ENCODE measurements at places on chromosomes 6 and 20.

DNA sequence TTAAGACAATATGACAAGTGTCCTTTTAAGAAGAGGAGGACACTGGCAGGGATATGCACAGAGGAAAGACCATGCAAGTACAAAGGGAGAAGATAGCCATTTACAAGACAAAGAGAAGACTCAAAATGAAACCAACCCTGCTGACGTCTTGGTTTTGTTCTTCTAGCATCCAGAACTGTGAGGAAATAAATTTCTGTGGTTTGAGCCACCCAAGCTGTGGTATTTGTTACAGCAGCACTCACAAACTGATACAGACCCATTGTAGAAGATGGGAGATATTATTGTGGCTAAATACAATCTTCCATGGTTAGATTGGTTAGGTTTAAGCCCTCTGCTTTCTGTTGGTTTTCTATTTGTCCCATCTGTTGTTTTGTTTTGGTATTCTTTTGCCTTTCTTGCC, 88.6 kb upstream of the SLC35F1 start:
- DNase-seq = no peak

DNA sequence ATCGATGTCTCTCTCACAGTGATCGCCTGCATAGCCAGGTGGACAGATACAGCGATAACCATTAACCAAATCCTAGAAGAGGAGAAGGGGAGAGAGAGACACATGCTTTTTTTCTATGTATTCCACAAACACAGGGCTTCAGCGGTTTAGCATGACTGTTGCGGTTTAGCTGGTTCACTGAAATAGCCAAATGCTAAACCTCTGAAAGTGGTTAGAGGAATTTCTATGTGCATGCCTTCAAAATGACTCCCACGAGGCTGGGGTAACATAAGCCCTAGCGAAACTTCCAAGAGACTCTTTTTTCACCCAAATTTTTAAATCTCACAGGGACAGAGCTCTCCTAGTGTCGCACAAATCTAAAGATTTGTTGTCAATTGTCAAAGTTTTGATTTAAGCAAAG, 25.1 kb downstream of the JAG1 start:
- no peak for DNase-seq

GRCh38 chr6:170063431-170063830, 227.4 kb downstream of the DLL1 start:
- DNase-seq = no peak

GRCh38 chr6:72819609-72820008, 197.7 kb downstream of the KCNQ5 start:
- DNase-seq = no peak

DNA sequence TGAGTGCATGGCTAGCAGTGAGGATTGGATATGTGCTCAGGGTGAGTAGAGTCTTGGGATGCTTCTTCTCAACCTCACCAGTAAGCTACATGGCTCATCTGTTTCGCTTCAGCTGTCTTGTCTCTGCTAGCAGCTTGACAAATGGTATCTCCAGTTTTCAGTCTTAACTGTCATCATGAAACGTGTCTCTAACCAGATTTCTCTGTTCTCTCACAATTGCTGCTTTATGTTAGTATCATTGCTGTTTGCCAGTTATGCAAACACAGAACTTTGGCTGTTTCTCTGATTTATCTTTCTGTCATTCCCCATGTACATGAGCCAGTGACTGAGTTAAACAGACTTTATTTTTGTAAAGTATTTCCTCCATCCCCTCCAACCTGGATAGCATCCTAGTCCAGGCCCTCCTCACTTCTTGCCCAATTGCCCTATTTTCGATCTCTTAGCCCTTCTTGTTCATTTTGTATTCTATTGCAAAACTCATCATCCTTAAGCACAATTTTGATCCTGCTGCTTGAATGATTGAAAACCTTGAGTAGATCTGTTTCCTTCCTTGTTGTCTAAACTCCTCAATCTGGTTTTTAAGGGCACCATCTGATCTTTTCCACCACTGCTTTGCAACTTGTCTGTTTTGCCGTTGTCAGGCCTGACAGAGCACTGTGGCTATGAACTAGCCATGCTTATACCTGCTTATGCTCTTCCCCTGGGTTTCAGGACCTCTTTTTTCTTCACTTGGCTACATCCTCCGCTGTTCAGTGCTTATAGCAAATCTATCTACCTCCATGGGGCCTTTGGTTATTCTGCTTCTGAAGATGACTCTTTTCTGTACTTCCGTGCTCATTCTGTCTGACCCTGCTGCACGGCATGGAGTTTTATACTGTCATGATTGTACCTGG, 37.7 kb upstream of the ADIG start:
- no peak for DNase-seq

GRCh38 chr6:40295251-40295950, 291.8 kb downstream of the LRFN2 start:
- no peak for DNase-seq

DNA sequence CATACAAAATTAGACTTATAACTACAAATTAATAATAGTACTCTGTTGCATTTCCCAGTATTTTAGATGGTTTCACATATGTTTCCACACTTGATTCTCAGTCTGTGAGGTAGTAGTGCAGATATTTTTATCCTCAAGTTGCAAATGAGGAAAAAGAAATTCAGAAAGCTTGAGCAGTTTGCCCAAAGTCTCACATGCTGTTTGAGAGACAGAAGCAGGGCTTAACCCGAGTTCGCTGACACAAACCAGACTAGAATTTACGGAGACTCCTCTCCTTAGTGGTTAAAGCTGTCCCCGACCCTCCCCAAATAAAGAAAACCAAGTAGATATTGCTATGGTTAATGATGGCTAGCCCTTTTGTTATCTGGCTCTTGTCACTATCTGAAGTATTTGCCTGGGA, 126.2 kb downstream of the TIAM2 start:
- no peak for DNase-seq

DNA sequence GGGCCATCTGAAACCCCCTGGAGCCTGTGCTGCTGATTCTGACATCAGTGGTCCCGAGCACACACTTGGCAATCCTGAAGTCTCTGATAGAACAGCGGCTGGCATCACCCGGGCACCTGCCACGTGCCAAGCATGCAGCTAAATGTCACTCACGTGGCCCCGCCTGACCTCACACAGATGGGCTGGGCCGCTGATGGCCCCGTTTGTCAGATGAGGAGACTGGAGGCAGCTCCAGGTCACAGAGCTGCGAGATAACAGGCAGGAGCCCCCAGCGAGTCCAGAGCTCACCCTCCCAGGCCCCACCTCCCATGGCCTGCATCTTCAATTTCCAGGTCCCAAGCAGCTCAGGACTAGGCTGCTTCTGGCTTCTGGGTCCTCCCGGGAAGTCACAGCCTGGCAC, 67.2 kb downstream of the YTHDF1 start:
- DNase-seq = no peak

- DNase-seq = no peak
These were observed 91.5 kb upstream of the RREB1 start for GRCh38 chr6:7016226-7016625.

DNA sequence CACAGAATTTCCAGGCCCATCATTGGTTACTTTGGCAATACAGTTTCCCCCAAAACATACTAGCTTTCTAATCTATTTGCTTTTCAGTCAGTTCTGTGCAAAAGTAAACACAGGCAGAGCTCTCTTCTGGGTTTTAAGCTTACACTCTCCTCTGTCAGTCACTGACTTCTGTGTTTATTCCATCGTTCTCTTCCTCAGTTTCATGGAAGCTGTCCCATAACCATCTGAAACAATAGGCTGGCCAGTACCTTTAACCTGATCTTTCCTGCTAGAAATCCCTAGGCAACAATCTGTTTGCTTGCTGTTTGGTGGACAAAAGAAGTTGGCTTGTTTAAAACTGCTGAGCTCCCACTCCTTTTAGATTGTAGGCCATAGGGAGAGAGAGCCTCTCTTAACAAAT, 431.5 kb downstream of the HACE1 start:
- DNase-seq = no peak

- DNase-seq = no peak
These were observed 306.7 kb upstream of the SASH1 start for GRCh38 chr6:148035806-148036390.

DNA sequence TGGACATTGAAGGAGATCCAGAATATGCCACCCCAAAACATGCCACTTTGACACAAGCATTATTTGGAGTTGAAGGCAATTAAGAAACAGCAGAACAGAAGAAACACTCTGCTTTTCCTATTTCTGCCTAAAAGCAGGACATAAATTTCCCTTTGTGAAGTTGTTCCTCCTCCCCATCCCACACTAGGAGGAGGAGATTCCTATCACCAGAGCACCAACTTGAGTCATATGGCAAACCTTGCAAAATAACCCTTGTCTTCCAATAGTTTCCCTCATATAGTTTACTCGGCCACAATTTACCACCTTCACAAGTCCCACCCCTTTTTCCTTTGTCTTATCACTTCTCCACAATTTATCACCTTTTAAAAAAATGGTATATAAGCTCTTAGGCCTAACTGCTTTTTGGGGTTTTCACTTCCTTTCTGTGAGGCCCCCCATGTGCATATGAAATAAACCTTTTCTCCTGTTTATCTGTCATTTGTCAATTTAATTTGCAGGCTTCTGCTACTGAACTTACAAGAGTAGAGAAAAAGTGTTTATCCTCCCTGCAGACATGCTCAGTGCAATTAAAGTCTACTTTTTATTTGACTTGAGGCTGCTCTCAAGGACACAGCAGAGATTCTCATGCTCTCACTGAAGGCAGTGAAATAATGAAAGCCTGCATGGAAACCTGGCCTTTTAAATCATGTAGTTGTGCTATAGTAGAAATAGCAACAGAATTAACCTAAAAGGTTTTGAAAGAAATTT, 2.8 kb upstream of the RAB23 start:
- DNase-seq = no peak

DNA sequence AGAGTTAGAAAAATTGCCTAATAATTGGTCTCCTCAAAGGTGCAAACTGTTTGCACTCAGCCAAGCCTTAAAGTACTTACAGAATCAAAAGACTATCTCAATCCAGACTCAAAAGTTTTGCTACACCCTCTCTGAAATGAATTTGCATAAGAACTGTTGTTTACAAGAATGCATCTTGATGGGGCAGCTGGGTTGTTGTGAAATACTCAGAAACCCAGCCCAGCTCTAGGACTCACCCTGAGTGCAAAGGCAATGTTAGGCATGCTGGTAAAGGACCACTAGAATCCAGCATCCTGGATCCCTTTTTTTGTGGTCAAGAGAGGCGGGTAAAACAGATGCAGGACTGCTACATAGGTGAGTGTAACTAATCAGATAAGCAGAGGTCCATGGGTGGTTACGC, 700.2 kb downstream of the EYS start:
- DNase-seq = no peak

GRCh38 chr6:154370545-154370944, 13.9 kb upstream of the IPCEF1 start:
- DNase-seq = no peak

DNA sequence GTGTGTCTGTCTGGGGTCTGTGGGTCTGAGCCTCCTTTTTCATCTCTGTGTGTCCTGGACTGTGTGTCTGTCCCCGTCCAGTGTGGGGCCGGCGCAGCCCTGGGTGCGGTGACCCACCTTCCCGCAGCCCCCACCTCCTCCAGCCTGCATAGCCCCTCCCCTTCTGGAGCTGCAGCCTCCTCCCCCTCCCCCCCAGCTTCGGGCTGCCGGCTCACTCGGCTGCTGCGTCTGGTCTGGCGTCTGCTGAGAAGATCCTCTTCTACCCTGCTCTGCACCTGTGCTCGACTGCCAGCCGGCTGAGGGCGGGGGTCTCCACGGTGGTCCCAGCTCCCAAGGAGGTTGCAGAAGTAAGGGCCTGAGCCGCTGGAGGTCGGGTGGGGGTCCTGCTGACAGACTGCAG, 7.6 kb upstream of the LKAAEAR1 start:
- DNase-seq = no peak

- no peak for DNase-seq
These were observed 16.6 kb upstream of the HCK start for GRCh38 chr20:32035426-32035779.

- DNase-seq = no peak
These were observed 461.9 kb downstream of the KIF16B start for GRCh38 chr20:16111172-16111832.

DNA sequence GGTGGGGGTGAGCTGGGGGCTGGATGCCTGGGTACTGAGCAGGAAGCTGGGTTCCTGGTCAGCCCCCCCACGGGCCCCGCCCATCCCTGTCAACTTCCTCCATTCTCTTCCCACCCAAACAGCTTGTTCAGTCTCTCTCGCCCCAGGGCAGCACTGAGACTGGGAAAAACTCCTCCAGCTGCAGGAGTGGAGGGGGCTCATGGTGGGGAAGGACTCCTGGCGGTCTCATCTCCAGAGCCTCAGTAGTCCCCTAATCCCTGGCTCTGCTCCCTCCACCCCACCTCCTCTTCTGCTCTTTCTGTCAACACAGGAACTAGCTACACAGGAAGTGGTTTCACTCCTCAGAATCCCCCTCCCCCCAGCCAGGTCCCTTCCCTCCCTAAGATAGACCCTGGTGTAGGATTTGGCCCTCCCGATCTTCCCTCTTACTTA, at the start of gene GPSM3:
GPSM3 (minus strand) TSS at position 36 of the 432 bp plus-strand sequence. CDS start 130 bp downstream, outside the sequence.
- DNase-seq = no peak

DNA sequence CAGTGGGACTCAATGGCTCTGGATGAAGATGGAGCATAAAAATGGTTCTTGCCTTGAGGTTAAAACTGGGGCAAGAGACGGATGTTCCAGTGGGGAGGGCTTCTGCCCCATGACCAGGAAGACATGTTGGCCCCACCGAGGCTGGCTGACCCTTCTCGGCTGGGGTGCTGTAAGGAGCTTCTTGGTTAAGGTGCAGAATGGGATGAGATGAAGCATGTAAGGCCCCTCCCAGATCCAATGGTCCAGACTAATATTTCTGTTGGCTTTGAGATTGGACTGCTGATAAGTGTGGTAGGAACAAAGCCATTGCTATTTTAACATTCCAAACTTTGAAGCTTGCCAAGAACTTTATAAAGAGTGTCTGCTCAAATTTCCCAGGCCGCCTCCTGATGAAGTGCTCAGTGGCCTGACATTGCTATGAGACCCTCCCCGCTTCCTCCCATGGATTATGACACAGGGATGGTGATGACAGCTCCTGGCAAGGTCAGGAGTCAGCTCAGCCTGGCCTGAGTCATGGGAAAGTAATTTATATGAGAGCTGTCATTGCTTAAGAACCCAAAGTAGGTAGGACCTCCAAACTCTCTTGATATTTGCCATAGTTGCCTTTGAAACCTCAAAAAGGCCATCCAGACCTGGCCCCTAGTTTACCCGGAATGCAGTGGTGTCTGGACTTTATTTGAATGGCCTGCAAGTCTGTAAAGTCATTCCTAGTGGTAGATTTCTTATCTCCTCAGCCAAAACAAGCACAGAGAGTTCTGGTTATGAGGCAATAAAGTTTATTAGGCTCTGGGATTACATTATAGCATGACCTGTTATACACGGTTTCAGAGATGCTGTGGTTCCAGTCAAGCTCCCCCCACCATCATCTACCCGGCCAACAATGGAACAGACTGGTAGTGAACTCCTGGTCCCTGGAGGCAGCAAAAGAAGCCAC, 55.2 kb downstream of the TGM2 start:
- no peak for DNase-seq

DNA sequence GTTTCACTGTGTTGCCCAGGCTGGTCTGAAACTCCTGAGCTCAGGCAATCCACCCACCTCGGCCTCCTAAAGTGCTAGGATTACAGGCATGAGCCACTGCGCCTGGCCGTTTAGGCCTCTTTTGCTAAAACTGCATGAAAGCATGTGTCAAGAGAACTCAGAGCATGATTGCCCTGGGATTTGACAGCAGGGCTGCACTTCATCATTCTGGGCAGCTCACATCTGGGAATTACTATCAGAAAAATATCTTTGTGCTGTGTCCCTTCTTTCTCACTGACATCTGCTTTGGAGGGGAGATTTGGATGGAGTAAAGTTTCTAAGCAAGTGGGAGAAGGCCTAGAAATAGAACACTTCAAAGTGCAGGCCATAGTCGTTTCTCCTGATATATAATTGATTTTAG, 59.6 kb upstream of the EIF2S2 start:
- no peak for DNase-seq

- no peak for DNase-seq
These were observed 75.4 kb downstream of the ELOVL5 start for GRCh38 chr6:53273370-53273769.

GRCh38 chr6:113881478-113881980, 24.4 kb downstream of the MARCKS start:
- no peak for DNase-seq

Measured in activated naive CD4-positive, alpha-beta T cell (primary cell).